Activated CD4-positive, alpha-beta T cell treated with anti-CD3 and anti-CD28 coated beads, Interleukin-2, Interleukin-6, amounts not matched to agents 100 ng/mL and 50 ng/mL, durations not matched to agents 16 hours and 8 hours (primary cell): ENCODE measurements at places on chromosomes 3 and 15.

DNA sequence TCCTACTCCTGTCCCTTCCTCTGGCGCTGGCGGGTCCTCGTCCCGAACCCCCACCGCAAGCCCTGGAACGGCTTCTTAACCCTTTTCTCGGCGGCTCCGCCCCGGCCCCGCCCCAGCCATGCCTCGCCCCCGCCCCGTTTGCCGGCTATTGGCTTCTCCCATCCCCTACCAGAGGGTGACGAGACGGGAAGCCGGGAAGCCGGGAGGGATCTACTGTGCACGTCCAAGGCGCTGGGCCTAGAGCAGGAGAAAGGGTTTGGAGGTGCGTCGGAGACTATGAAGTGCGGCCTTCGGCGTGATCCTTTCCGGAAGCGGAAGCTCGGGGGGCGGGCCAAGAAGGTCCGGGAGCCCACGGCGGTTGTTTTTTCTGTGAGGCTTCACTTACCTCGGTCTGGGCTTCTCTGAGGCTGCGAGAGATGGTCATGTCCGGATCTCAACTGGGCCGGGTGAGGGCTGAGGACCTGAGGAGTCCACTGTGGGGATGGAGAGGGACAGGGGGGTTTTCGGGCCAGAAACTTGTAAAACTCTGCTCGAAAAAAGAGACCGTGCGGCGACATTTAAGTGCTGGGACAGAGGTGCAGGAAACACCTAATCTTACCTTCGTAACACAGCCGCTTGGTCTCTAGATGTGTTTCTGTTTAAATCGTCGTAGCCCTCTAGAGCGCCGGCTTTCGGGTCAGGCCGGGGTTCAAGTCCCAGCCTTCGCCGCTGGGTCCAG lies 21.4 kb downstream of the ROPN1B start:
- peak; percentile 78 for DNase-seq

DNA sequence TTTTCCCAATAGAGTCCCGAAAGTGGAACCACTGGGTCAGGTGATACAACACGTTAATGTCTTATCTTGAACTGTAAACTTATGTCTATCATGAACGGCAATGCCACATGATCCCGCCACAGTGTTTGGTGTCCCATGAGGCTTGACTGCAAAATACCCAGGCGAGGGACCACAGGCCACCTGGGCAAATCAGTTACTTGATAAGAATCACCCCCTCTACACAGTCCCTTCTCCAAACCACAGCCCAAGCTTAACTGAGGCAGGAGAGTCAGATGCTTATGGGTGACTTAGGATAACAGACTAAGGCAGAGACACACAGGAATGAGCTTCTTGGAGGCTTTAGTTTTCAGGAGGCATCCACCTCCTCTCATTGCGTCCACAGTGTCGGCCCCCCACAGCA lies 42.9 kb upstream of the SNRPA1 start:
- no peak for DNase-seq

- no peak for DNase-seq
Measured at GRCh38 chr15:38010395-38010794, 76.0 kb downstream of the TMCO5A start.

- DNase-seq = no peak
Measured at GRCh38 chr3:59443618-59444293, 393.9 kb upstream of the CFAP20DC start.

GRCh38 chr3:101675709-101676215 lies 1.2 kb downstream of the ZBTB11 start:
- no peak for DNase-seq
